HFF-Myc (cell line): ENCODE measurements at places on chromosomes 12 and 14.

GRCh38 chr12:52280319-52280795, 5.9 kb downstream of the KRT86 start:
- DNase-seq: peak; percentile 43

DNA sequence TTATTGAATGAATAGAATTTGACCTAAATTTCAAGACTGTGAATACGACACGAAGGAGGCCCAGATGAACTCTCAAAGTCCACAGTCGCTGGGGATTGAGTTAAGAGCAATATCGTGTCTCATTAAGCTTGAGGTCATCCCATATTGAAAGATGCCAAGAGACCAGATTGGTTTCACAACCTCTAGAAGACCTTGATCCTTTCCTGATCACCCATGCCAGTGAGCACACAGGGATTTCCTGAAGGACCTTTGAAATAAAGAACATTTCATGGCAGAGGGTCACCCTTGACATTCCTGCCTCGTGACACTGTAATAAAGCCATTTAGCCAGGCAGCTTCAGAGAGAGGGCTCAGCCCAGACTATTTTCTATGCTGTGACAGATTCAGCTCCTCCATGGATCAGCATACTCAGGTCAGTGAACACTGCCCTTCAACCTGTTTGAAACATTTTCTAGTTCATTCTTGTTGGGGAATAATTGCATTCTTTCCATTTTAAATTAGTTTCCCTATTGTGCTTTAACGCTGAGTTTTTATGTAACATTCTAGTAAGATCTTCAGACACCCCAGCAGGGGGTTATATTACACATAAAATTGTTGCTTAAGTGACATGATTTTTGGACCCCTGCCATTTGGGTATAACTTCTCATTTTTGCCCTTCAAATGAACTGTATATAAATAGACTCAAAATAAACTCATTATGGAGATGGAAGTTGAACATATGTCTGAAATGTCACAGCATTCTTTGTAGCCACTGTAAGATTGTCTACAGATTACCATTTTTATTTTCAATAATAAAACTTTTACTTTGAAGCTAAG, 213.2 kb downstream of the C12orf50 start:
- DNase-seq: no peak

GRCh38 chr12:95073698-95074520, 491 bp upstream of the NR2C1 start:
- DNase-seq: no peak

GRCh38 chr12:34600592-34601462, 578.5 kb downstream of the ALG10 start:
- no peak for DNase-seq

- no peak for DNase-seq
Observed at GRCh38 chr12:109767991-109768900, 54.6 kb downstream of the FAM222A start.

- DNase-seq: no peak
Observed at GRCh38 chr12:103382119-103382518, 113.6 kb downstream of the C12orf42 start.

DNA sequence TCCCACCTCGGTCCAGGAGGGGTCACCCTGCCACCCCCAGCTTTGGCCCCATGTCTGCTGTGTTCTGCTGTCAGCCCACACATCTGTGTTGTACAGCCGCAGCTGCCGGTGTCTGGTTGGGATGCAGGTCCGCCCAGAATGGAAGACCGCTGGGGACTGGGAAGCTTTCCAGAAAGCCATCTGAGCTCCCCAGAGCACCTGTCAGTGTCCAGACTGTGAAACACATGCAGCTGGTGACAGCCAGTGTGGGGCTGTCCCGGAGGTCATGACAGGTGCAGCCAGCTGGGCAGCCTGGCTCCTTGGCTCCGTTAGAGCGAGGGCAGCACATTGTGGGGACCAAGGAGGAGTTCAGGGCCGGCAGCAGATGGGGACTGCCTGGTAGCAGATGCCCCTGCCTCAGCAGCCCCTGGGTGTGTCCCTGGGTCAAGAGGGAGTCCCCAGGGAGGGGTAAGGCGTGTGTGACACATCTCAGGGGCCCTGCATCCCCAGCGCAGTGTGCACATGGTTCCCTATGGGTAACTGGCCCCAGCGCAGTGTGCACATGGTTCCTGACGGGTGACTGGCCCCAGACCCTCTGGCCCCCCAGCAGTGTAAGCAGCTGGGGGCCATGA, 16.4 kb downstream of the CEP170B start:
- no peak for DNase-seq

- no peak for DNase-seq
Observed at GRCh38 chr12:3275171-3276041, 198.2 kb downstream of the TSPAN9 start.

GRCh38 chr12:74889563-74890236, 319.9 kb downstream of the KCNC2 start:
- peak; percentile 12 for DNase-seq

- DNase-seq: no peak
Observed at GRCh38 chr12:12133785-12134184, 63.0 kb downstream of the BCL2L14 start.

GRCh38 chr12:112937741-112938719, at the start of gene OAS3:
OAS3 (plus strand) TSS chr12:112938474; CDS start chr12:112938531, 57 bp downstream.
- peak; percentile 55 for DNase-seq

DNA sequence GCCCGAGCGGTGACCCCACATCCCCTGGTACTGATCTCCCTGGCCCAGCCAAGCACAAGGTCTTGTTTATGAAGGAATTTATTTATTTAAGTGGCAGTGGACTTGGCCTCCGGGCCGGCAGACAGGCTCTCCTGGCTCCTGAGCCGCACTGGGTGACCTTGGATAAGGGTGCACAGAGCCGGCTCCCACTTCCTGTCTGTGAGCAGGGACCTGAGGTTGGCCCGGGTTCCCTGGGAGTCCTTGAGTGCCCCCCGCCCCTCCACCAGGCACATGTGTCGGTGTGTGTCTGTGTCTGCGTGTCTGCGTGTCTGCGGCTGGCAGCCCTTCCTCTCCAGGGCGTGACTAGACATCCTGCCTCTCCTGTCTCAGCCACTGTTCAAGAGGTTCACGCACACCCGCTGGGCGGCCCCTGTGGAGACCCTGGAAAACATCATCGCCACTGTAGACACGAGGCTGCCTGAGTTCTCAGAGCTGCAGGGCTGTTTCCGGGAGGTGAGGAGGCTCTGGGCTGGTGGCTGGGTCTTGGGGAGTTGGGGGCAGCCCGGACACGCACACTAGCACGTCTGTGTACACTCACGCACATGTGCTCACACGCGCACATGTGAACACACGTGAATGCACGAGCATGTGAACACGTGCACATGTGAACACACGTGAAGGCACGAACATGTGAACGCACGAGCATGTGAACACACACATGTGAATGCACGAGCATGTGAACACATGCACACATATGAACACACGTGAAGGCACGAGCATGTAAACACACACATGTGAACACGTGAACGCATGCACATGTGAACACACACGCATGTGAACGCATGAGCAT, 9.3 kb downstream of the TNFAIP2 start:
- no peak for DNase-seq

DNA sequence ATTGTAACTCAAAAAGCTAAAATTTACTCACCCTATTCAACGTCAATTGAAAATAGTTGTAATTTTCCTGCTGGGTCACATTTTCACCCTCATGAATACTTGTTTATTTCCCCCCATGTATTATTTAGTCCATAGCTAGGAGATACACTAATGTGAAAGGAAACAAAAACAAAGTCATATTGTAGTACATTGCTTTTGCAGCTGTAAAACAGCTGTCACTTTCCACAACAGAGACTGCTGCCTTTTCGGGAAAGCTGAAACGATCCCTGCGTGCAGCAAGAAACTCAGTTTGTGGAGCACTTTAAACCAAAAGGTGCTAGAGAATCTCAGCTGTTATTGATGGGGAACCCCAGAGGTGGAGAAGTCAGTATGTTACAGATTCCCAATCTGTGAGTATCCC, 4.3 kb downstream of the RACGAP1 start:
- DNase-seq: no peak

DNA sequence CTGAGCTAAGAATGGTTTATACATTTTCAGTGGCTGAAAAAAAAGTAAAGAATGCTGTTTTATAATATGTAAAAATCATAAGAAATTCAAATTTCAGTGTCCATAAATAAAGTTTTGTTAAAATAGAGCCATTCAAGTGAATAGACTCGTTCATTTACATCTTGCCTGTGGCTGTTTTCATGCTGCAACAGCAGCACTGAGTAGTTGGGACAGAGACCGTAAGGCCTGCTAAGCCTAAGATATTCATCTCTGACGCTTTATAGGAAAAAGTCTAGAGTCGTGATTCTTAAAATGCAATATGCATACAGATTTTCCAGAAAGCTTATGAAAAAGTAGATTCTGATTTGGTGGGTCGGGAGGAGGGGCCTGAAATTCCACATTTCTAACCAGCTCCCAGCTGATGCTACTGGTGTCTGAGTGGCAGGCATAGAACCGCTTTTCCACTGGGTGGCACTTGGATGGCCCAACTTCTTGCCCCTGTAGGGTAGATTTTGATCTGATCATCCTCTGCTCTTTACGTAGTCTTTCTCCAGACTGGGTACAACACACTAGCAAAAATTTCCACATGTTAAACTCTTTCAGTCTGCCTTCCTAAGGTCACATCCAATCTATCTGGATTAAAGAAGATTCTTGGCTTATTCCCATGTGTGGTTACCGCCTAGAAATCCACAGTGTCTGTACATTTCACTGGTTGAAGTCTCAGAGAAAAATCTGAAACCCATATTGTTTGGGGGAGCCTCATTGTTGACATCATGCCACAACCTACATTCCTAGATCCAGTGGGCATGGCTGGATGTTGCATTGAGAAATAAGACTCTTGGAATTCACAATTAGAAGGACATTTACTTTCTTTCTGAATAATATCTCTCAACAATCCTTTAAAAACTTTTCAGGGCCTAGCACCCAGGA, 151.2 kb downstream of the C12orf75 start:
- DNase-seq: no peak

DNA sequence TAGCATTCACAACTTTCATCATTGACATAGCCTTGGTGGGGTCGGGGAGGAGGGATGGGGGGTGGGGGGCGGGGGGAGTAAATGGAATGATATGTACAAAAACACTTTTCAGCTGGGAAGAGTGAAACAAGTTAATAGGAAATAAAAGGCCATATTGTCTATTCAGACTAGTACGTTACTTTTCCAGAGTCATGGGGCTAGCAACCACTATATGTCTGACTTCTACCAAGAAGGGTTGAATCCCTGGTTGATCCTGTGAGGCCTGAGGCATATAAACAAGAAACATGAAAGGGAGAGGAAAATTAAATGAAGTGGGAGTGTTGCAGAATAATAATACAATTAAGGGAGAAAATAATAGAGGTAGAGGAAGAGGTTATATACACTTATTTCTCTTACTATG, 225.5 kb downstream of the ERC1 start:
- no peak for DNase-seq

GRCh38 chr12:51821440-51822260, 26.9 kb downstream of the FIGNL2 start:
- no peak for DNase-seq

GRCh38 chr12:96422192-96422591, 22.0 kb upstream of the CDK17 start:
- peak; percentile 93 for DNase-seq

GRCh38 chr12:11228296-11228879, 41.1 kb downstream of the PRB3 start:
- DNase-seq: peak; percentile 11

- DNase-seq: no peak
Observed at GRCh38 chr12:5716201-5716600, 228.9 kb downstream of the ANO2 start.

DNA sequence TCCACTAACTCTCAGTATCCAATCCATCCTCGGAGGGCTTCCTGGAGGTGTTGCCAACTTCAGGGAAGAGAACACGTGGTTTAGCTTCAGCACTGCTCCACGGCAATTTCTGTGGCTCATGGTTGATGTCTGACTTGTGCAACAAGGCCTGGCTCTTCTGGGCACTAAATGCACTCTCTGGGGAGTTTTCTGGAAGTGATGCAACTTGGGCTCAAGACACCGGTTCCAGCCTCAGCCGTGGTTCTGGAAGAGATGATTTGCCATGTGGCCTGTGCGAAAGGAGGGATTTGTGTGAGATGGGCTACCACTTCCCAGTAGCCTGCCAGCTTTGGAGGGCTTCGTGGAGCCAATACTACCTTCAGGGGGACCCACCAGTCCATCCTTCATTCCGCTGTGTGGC, 118.6 kb upstream of the RTL1 start:
- DNase-seq: no peak

GRCh38 chr12:129373746-129374145, 520.5 kb downstream of the GLT1D1 start:
- DNase-seq: no peak

DNA sequence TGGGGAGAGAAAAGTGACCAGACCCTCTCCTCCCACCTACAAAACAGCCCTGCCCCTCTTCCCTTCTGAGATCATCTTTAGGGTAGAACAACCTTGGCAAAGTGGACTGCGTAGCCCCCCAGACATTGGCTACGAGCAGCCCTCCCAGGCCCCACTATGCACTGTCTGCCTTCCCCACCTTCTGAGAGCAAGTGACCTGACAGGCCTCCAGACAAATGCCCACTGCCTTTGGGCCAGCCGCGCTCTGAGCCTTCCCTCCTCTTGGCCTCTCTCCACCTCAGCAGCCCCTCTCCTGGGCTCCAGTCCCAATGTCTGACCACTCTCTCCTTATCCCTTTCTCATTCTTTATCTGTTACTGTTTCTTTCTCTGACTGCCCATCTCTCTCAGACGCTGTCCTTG, 46.5 kb upstream of the CCND2 start:
- no peak for DNase-seq

- DNase-seq: no peak
Observed at GRCh38 chr14:69055125-69055524, 76.0 kb upstream of the ACTN1 start.

- no peak for DNase-seq
Observed at GRCh38 chr12:2794191-2794735, 507 bp upstream of the FKBP4 start.

- DNase-seq: no peak
Observed at GRCh38 chr12:95548539-95549391, 2.5 kb downstream of the USP44 start.

- no peak for DNase-seq
Observed at GRCh38 chr12:109239691-109240090, 69.4 kb downstream of the FOXN4 start.

DNA sequence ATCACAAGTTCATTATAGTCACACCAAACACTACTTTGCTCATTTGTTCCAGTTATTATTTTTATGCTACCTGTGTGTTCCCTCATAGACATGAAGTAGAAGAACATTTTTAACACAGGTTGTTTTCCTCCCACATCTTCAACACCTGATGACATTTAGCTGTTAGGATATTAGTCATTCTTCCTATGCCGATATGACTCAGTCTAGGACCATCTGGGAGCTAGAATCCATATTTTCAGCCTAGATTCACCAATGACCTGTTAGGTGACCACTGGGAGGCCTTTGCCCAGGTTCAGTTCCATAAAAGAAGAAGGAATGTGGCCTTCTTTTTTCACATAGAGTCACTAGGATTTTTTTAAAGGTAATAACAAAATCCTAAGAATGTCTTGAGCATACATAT, 222.8 kb downstream of the C12orf42 start:
- no peak for DNase-seq
